CD4-positive, alpha-beta T cell treated with Interleukin-6 for 4 hours (primary cell): ENCODE measurements at places on chromosomes 2 and 18.

GRCh38 chr2:129801575-129801974 is 177.9 kb upstream of the RAB6C start:
- DNase-seq: no peak

DNA sequence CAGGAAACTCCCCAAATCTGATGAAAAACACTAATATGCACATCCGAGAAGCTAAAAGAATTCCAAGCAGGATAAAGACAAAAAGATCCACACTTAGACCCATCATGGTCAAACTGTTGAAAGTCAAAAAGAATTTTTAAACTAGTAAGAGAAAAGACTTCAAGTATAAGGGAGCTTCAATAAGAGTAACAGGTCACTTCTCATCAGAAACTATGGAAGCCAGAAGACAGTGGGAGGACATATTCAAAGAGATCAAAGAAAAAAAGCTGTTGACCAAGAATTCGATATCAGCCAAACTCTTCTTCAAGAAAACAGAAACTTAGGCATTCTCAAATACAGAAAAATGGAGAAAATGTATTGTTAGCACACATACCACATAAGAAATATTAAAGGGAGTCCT is 50.4 kb downstream of the ZC3H8 start:
- DNase-seq: no peak

DNA sequence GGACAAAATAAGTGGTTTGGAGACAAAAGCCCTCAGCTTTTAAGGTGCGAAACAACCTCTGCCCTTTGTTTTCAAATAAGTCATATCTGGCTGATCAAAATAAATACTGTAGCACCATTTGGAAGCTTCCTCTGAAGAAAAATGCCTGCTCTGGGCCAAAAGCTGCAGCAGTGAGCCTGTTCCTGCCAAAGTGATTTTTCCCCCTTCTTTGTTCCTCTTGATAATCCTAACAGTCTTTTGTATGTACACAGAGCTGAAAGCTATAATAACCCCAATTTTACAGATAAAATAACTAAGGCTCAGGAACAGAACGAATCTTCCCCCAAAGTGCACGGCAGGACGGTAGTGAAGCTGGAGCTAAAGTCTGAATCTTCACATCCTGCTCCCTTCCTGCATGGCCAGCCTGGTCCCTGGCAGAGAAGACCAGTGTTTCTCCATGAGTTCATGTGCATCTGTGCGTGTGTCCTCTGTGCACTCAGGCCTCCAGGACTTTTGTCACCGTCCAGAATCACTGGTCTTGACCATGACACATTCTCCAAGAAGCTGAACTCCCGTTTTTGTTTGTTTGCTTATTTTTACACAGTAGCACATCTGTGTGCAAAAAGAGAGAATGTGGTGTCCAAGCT is 2114.1 kb upstream of the PIK3C3 start:
- no peak for DNase-seq

DNA sequence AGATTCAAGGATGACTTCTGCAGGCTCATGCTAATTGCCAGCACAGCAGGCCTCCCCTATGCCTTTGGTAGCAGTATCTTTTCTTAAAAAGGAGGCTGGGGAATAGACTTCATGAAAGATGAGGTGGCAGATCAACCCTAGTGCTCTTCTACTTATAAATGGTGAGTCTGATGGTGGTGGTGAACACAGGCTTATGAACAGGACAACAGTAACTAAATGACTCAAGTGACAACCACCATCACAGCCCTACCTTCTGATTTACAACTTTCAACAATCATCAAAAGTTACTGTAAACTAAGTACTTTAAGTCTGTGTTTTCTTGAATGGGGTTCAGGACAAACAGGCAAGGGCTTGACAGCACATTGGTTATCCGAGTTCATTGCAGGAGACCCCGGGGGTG is 39.3 kb downstream of the PAIP2B start:
- no peak for DNase-seq

DNA sequence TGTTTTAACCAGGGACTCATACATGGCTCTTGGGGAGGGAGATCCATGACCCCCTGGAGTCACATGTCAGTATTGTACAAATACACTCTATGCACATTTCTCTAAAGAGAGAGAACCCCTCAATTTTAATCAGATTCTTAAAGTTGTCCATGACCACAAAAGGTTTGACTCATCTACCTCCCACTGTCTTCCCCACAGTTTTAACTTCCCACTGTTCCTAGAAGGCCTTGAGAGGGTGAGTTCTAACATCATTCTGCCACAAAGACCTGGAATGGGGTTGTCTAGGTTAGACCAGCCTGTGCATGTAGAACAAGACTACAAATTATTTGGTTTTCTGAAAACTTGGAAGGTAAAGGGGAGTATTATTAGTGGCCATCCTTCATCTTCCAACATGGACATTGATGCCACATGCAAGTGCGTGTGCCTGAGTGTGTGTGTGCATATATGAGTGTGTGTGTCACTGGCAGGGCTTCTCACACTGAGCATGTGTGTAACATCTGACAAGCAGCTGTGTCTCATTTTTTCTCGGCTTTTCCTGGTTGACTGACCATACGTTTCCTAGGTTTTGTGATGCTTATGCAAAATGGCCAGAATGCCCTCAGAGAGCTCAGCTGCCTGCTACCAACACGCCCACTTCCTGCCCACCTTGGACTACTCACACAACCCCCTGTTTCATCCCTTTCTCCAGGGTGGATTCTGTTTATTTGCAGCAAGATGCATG is 94.6 kb upstream of the LGALSL start:
- no peak for DNase-seq

DNA sequence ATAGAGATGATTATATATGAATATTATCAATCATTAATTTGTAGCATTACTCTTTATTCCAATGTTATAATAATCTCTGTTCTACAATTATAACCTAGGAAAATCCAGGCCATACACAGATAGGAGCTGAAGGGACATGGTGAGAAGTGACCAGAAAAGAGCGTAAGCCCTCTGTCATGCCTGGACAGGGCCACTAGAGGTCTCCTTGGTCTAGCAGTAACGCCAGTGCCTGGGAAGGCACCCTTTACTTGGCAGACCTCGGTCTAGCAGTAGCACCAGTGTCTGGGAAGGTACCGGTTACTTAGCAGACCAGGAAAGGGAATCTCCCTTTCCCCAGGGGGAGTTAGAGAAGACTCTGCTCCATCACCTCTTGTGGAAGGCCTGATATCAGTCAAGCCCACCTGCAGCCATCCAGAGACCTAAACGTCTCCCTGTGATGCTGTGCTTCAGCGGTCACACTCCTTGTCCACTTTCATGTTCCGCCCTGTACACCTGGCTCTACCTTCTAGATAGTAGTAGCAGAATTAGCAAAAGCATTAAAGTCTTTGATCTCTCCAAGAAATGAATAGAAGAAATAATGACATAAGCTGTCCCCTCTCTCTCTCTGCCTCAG is 447.5 kb upstream of the FSIP2 start:
- DNase-seq: no peak

DNA sequence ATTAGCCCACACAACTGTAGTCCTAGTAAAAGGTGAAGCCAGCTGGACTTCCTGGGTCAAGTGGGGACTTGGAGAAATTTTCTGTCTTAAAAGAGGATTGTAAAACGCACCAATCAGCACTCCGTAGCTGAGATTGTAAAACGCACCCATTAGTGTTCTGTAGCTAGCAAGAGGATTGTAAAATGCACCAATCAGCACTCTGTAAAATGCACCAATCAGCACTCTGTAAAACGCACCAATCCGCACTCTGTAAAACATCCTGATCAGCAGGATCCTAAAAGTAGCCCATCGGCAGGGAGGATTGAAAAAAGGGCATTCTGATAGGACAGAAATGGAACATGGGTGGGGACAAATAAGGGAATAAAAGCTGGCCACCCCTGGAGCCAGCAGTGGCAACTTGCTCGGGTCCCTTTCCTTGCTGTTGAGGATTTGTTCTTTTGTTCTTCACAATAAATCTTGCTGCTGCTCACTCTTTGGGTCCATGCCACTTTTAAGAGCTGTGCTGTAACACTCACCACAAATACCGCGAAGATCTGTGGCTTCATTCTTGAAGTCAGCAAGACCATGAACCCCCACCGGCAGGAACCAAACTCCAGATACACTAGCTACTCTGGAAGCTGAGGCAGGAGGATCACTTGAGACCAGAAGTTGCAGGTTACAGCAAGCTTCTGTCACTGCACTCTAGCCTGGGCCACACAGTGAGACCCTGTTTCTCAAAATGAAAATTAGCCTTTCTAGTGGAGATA is 102.6 kb downstream of the HS6ST1 start:
- DNase-seq: no peak

DNA sequence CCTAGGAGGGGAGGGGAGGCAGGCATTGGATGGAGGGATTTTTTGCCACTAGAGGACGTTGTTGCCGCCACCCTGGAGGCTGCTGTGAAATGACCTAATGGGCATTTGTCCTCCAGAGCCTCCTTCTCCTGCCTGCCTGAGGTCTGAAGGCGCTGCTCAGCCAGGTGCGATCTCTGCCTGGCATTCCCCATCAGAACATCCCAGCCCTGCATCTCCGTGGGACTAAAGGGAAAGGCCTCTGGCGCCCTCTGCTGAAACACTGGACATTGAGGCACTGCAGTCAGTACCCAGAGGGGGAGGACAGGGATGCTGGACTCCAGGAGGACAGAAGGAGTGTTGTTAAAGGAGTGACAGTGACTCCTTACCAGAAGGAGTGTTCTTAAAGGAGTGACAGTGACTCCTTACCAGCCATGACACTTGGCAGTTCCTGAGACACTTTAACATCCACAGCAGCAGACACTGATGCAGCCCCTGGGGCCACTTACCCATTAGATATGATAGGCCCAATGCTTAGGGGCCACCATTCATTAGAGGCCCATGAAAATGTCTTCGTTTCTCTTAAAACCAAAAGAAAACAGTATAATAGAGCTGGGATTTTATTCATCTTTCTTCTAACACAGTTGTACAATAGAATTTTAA is 17.0 kb downstream of the THNSL2 start:
- peak; percentile 36 for DNase-seq

DNA sequence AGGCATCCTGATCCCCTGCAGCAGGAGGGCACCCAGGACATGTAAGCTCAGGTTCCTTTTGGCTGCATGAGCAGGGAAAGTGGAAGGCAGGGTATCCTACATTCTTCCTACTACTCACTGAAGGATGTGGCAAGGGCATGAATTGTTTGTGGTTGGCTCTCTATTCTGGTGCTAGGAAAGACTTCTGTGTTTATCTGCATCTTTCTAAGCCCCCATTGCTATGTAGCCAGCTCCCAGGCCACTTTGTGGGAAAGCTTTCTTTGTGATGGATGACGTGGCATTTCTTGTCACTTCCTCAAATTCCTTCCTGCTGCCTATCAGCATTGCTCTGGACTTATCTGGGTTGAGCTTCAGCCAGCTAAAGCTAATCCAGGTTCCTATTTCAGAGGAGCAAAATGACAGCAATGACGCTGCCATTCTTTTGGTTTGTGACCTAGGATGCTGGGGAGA is 46.2 kb downstream of the MEIS1 start:
- DNase-seq: no peak

DNA sequence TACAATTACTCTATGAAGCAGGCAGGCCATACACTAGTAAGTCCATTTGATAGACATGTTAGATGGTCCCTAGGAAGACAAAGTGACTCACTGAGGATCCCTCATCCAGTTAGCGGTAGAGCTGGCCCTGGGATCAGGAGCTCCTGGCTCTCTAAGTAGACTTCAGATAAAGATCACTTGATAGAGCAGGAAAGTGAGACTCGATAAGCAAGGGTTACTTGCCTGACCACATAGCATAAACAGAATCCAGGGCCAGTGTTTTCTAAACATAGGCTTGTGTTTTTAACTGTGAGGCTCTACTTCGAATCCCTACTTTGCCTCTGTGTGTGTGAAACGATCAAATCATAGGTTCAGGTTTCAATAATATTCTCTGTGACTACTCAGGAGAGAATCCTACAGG is 355.2 kb upstream of the TRIB2 start:
- DNase-seq: no peak

- no peak for DNase-seq
These were observed 79.6 kb downstream of the HRH4 start for GRCh38 chr18:24539866-24540617.

GRCh38 chr2:233486778-233487552 is 79.6 kb downstream of the USP40 start:
- no peak for DNase-seq

GRCh38 chr2:43045866-43046265 is 180.5 kb downstream of the ZFP36L2 start:
- DNase-seq: no peak

GRCh38 chr2:136323195-136323594 is 205.2 kb upstream of the CXCR4 start:
- no peak for DNase-seq

DNA sequence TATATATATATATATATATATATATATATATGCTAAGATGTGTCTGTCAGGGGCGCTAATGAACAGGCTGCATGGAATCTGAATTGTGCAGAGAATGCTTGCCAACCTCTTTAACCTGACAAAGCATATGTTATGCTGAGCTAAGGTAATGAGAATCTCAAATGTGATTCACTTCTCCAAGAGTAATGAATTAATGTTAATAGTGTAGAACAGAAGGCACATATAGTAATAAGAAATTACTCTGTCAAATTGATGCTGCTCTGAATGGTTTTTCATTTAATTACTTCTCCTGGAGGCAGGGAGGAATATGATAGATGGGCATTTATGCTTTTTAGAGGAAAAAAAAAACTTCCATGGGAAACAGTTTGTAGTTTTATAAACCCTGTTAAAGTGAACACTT is 35.4 kb downstream of the COX7A2L start:
- no peak for DNase-seq

DNA sequence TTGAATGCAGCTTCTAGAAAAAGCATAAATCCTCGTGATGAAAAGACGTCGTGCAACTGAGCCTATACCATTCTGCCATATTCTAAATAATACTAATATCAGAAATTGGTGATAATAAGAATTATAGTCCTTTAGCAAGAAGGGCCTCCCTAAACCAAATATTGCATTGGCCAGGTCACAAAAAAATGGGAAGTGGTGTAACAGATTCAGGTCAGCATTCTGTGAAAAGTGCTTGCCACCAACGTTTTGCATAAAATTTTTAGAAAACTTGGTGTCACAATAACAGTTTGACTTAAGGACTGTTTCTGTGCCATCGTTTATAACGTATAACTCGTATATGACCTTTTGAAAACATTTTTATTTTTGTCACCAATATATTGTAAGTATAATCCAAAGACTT is 603.6 kb downstream of the CPS1 start:
- DNase-seq: no peak

DNA sequence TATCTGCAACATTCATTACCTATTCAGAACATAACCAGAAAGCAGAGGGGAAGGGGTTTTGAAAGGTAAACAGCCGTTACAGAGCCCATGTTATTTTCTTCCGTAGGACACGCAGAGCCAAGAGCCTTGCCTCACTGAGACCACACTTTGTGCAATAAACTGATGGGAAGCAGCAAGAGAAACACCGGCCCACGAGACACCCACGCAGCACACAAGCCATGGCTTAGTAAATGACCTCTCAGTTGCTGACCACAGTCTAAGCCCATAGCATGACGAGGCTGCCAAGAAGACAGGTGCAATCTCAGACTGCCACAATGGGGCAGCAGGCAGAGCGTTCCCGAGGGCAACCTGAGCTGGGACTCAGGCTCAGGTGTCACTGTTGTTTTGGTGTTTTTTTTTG is 59.6 kb downstream of the CABYR start:
- no peak for DNase-seq

DNA sequence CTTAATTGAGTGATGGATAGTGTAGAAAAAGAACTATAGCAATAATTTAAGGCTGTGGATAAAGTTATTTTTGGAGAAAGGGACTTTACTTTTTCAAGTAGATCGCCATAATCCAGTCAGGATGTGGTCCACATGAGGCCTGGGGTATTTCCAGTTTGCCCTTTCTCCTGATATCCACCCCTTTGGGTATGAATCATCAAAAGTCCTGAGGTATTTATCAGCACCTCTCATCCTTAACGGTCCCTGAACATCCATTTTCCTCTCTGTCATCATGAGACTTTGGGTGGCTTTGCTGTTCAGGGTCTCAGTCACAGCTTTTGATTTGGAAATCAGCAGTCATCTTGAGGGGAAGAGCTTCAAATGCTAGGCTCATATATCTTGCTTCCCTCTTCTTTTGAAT is 39.3 kb upstream of the ELAC1 start:
- DNase-seq: no peak
